ENCODE measurements at places on chromosomes 11 and 22.

GRCh38 chr11:9210922-9211320 lies 54.2 kb downstream of the DENND5A start:
- DNase-seq = no peak

DNA sequence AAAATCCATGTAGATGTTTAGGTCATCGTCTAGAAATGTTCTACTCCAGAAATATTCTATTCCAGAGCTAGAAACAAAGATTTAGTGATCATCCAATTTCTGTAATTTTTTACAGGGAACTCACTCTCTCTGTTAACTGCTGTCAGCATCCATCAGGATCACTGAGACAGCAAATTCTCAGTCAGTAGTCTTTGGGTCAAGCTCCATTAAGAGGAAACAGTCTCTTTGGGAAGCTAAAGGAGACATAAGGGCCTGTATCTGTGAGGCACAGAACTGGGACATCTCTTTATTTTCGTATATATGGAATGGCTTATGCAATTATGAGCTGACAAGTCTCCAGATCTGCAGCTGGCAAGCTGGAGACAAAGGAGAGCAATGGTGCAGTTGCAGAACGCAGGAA lies 48.3 kb downstream of the PIK3C2A start:
- no peak for DNase-seq

DNA sequence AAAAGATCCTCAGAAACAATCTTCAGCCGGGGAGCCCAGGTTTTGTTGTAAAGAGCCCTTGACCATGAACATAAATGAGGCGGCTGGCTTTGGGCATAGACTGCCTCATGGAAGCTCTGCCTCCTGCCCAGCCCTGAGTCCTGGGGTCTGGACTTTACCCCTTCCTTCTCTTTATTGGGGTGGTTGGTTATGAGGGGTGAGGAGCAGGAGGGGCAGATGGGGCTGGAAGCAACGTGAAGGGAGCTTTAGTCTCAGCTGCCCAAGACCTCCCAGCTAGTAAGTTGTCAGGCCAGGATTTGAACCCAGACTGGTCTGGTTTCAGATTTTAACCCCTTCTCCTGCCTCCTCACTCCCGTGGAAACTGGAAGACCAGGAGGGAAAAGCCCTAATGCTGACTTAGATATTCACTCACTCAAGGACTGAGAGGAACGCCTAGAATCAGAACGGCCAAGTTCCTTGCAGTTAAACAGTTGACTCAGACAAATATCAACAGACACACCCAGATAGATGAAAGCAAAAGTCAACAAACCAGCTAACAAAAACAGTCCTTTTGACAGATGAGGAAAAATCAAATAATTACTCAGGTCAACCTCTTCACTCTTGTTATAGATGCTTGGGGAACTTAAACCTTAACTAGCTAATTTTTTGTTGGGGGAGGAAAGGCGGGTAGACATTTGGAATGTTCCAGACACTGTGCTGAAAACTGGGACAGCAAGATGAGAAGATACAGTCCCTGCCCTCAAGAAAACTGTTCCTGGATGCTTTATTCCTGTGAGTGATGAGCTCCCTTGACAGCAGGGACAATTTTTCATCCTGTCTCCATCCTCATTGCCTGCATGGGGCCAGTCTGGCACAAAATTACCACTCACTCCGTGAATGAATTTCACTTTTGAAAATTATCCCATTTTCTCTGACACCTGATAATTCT lies 20.8 kb upstream of the ARRB1 start:
- DNase-seq = no peak

DNA sequence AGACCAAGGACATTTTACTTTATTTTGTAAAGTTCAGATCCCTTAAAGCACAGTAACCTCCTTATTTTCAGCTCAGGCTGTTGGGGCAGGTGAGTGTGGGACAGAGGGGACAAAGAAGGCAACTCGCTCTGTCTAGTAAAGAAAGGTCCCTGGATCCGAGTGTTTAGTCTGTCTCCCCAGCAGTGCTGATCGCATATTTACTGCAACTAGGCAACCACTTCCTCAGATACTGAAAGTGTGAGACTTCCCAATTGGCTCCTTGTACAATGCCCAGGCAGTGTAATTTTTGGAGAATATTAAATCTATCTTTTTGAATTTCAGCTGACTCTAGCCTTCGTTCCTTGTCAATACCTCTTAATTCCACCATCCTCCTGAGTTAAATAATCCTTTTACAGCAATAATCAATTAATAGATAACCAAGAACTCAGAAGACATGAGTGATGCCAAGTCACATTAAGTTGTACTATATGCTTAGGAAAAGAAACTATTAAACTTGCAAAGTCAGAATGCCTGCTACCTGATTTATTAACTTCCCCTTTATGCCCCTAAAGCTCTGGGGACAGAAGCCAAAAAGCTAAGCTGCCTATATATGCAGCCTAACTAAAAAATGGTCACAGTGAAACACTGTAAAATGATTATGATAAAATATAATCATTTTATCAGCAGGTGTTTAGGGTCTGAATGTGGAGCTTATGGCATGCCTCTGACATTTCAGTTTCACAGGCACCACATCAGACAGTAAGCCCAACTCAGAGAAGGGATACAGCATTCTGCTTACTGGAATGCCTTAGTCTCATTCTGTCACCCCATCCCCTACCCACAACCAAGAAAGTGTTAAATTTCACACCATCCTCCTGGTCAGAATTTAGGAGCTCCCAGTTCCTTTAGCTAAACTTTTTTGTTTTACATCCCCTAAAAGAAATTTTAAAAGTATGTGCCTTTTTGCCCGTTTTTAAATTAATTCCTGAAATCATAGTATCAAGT lies 138.7 kb downstream of the TRIM44 start:
- no peak for DNase-seq

DNA sequence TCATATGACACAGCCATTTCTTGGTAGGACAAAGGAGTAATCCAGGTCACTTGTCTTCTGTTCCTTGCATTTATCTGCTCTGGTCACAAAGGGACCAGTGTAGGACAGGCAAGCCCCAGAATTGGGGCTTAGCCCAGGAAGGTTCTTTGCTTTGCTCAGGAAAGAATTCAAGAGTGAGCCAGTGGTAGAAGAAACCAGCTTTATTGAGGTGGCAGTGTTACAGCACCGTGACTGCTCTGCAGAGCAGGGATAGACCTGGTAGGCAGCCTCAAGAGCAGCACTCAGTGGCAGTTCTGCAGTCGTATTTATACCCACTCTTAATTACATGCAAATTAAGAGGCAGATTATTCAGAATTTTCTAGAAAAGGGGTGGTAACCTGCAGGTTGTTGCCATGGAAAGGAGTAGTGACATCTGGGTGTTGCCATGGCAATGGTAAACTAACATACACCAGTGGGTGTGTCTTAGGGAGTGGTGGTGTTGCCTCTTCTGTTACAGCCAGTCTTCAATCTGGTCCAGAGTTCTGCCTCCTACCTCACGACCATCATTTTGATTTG lies 84.9 kb upstream of the RAB1B start:
- no peak for DNase-seq

GRCh38 chr11:133978794-133979193 lies 22.0 kb upstream of the IGSF9B start:
- no peak for DNase-seq

DNA sequence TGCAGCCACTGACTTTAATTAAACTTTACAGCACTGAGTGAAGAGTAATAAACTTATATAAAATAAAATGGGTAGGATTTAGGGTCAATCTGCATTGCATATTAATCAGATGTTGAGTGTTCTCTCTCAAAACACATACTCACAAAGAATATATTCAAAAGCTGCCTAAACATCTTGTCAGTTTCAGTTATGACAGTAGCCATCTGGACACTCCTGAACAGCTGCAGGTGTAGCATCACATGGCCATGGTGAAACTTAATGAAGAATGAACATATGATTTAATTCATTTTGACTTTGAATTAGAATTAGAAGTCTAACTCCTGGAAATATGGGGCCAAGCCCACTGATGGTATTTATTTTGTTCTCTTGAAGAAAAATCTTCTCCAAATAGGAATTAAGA lies 684.3 kb upstream of the RAG2 start:
- no peak for DNase-seq

DNA sequence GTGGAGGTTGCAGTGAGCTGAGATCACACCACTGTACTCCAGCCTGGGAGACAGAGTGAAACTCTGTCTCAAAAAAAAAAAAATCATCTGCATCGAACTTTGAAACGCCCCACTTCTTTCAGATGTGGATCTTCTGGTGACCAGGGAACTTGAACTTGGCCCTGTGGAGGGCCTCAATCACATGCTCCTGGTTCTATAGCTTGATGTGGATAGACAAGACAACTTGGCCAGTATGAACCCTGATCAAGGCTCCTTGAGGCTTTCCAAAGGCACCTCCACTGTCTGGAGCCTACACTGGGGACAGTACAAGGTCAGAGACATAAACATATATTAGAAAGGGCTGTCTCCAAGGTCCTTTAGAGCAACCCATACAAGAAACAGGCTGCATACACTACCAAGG lies 30.6 kb downstream of the RAB30 start:
- DNase-seq = no peak

DNA sequence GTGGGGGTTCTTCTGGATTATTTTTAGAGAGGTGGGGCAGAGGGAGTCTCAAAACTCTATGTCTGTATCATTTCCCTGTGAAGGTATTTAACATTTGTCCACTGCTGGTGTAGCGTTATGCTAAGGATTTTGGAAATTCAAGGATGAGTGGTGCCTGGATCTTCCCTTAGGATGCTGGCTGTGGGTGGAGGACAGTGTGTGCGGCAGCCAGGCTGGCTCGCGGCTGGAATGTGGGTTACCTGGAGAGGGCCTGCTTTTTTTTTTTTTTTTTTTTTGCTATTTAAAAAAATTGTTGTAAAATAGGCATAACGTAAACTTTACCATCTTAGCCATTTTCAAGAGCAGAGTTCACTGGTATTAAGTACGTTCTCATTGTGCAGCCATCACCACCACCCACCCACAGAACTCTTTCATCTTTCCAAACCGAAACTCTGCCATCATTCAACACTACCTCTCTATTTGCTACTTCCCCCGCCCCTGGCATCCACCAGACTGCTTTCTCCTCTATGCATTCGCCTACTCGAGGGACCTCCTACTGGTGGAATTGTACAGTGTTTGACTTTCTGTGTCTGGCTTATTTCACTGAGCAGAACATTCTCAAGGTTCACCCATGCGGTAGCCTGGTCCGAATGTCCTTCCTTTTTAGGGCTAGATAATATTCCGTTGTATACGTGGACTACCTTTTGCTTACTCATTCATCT lies 67.1 kb downstream of the PARVB start:
- no peak for DNase-seq

- peak; percentile 72 for DNase-seq
Measured at GRCh38 chr22:38257650-38258250, 15.1 kb downstream of the TMEM184B start.

DNA sequence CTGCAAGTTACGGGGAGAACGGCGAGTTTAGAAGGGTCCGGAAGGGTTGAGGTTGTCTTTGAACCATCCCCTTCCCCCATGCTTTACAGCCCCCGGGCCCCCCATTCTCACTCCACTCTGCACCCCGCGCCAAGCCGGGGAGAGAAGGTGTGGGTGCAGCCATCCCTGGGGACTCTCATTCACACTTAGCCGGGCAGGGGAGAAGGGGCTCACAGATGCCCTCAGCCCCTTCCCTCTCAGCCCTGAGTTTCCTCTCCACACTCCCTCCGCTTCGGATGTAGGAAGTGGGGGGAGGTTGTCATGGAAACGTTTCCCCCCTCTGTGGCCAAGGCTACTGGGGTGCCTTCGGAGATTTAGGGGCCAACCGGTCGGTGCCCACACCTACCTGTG lies 334 bp downstream of the CADM1 start:
- DNase-seq = no peak

DNA sequence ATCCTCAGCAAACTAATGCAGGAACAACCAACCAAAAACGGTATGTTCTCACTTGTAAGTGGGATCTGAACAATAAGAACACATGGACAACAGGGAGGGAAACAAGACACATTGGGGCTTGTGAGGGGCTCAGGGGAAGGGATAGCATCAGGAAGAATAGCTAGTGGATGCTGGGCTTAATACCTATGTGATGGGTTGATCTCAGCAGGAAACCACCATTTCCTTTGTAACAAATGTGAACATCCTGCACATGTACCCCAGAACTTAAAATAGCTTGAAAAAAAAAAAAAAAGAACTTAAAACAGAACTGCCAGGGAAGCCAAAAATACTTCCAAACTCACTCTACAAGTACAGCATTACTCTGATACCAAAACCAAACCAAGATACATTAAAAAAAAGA lies 33.8 kb downstream of the CASP4 start:
- no peak for DNase-seq

DNA sequence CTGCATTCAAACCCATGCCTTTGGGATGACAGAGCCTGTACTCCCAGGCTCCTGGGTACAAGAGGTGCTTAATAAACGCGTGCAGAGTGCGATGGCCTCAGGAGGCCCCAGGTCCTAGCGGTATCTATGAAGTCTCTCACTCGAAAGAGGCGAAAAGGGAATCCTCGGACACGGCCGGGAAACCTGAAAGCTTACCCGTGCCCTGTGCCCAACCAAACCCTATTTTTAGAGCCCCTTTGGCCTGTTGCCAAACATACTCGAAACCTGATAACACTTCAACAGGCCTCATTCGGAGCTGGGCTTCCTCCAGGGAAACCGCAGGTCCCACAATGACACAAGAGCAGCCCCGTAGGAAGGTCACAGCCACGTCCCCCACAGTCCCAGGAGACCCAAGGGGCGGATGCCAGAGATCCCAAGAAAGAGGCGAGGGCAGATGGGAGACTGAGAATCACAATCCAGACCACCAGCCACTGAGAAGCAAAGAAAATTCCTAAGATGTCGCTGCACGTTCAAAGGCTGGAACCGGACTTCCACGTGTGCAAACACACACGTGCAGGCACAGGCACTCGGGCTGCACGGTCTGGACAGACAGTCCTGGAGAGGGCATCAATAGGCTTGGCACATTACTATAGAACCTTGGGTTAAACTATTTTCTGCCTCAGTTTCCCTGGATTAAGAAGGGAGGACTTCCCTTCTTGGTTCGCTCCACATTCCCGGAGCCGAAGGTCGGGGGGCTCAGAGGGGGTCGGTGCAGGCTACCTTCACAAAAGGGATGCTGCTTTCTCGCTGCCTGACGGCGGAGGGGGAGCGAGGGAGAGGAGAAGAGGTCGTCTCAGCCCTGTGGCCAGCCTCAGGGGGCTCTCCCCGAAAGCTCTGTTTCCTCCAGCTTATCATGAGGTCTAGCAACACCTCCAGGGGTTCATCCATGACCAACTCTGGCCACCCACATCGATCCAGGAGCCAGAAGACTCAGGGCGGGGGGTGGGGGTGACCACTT lies 8.2 kb downstream of the PDGFB start:
- peak; percentile 66 for DNase-seq

Data from NCI-H1092 treated with DMSO at 0.1 percent for 48 hours (cell line).